ENCODE measurements at places on chromosomes 2 and 18.

- DNase-seq = no peak
Measured at GRCh38 chr2:2149379-2149778, 181.7 kb downstream of the MYT1L start.

DNA sequence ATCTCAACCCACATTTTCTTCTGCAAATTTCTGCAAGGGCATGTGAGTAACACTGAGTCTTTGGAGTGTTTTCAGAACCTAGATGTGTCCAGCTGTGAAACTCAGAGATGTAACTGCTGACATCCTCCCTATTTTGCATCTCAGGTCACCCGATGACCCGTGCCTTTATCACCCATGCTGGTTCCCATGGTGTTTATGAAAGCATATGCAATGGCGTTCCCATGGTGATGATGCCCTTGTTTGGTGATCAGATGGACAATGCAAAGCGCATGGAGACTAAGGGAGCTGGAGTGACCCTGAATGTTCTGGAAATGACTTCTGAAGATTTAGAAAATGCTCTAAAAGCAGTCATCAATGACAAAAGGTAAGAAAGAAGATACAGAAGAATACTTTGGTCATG, 8.0 kb downstream of the UGT1A1 start:
- DNase-seq = no peak

GRCh38 chr18:63146828-63147409, 172.7 kb downstream of the BCL2 start:
- DNase-seq = no peak

- no peak for DNase-seq
Measured at GRCh38 chr2:134277223-134277622, 23.4 kb downstream of the MGAT5 start.

DNA sequence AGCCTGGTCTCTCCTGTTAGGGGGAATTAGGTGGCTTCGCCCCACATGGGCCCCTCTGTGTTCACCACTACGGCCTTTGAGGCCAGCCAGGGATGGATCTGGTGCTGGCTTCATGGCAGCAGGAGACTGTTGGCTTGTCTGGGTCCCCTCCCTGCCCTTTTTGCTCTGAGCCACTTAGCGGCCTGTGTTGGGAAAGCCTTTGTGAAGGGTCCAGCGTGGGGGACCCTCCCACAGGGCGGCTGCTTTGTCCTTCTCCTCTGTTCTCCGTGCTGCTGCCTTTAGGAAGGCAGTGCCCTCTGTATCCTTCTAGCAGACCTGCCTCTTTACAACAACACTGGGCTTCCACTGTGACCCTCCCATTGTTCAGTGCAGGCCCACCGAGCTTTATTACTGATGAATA, 118.4 kb downstream of the TSN start:
- DNase-seq = no peak

GRCh38 chr2:29226375-29226774, 111.2 kb downstream of the CLIP4 start:
- DNase-seq = no peak

GRCh38 chr18:26406324-26406723, 142.0 kb downstream of the KCTD1 start:
- no peak for DNase-seq

DNA sequence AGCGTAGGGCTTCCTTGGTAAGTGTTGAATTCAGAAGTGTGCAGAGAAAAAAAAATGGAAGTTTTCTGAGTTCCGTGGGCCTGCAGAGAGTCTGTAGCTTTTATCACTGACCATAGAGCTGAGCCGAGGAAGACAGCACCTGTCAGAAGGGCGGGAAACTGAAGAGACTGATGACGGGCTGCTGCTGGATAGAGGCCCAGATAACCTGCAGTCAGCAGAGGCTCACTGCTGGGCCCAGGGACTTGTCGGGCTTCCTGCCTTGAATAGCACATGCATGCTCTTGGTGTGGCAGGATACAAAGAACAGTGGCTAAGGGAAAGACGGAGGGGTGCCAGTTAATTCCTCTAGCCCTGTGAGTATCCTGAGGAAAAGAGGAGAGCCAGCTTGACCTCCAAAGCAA, 166.4 kb downstream of the MGAT5 start:
- no peak for DNase-seq

GRCh38 chr18:75141166-75141565, 67.8 kb downstream of the PTGR3 start:
- DNase-seq = no peak

- no peak for DNase-seq
Measured at GRCh38 chr18:79534356-79534755, 138.6 kb downstream of the NFATC1 start.

DNA sequence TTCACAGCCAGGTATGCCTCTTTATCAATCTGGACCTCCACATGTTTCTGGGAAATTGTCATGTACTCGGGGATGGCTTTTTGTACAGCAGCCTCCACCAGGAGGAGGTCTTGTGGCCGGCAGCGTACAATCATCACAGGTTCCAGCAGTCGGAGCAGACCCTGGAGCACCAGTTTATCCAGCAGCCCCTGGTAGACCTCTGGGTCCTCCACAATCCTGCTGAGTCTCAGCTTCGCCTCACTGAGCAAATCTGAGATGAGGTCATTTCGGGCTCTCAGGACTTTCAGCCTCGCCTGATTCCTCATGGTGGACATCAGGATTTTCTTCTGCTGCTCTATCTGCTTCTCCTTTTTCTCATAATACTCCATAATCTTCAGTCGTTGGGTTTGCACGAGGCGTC, 32.8 kb downstream of the TMEM247 start:
- no peak for DNase-seq

GRCh38 chr18:63161032-63161760, 158.4 kb downstream of the BCL2 start:
- no peak for DNase-seq

DNA sequence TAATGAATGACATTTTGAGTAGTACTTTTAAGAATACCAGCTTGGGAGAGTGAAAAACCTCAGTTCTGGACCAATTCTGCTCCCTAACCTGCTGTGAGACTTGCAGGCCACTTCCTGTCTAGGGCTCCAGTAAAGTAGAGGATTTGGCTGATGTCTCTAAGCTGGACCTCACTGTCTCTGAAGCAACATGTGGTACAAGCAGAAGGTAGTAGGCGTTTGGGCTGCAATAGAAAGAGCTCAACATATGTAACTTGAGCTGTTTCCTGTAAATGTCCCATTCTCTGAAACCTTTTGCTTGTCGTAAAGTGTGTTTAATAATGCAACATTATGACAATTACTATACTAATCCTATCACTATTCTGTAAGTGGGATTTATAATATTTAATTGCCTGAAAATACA, 213.1 kb downstream of the MYO3B start:
- no peak for DNase-seq

DNA sequence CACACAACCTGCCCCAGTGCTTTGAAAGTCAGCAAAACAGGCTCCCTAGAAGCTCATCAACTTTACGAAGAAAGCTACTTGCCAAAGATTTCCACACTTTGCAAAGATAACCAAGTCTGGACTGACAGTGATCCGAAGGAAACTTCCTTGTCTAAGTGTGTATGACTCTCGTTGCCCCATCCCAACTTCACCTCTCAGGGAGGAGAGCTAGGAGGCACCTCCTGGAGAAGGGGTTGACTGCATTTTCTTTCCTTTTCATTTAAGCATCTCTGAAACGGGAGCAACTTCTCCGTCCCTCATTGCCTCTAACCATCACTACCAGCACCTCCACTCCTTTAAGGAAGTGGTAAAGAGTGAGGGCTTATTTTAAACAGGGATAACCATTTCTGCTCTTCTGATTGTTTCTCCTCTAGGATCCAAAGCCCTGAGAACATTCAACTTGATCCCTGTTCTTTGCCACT, 7.0 kb downstream of the ZEB2 start:
- no peak for DNase-seq

DNA sequence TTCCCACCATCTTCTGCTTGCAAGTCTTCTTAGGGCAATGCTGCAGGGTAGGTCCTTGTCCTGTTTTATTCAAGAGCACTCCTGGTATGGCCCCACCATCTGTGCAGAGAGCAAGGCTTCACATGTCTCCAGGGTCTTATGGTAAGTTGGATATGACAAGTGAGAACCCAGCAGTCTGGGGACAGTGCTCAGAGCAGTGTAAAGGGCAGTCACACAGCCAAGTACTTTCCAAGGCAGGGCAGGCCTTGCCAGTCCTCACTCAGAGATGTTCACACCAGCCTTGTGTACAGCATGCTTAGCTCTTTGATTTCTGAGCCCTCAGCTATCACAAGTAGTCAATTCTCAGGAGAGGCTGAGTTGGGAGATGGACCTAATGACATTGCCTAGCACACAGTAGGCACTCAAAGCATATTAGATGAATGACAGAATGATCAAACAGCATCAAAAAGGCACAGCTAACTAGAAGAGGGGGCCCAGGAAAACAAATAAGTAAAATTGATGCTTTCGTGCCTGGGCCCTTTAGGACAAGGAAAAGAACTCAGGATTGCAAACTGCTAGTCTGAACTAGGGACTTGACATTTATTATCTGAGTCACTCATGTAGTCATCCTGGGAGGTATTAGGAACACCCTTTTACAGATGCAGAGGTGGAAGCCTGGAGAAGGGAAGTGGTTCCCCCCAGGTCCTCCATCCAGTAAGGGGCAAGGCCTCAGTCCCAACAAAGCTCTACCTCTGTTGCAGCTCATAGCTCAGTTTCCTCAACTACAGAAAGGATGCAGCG, 86.7 kb upstream of the CTAGE1 start:
- no peak for DNase-seq

- DNase-seq = no peak
Measured at GRCh38 chr2:36697424-36698066, 1.0 kb downstream of the VIT start.

GRCh38 chr18:79584491-79585394, 94.9 kb upstream of the CTDP1 start:
- DNase-seq = no peak

GRCh38 chr2:3193443-3194330, 183.9 kb downstream of the EIPR1 start:
- no peak for DNase-seq

GRCh38 chr2:181393472-181393871, 63.7 kb upstream of the ITGA4 start:
- no peak for DNase-seq

DNA sequence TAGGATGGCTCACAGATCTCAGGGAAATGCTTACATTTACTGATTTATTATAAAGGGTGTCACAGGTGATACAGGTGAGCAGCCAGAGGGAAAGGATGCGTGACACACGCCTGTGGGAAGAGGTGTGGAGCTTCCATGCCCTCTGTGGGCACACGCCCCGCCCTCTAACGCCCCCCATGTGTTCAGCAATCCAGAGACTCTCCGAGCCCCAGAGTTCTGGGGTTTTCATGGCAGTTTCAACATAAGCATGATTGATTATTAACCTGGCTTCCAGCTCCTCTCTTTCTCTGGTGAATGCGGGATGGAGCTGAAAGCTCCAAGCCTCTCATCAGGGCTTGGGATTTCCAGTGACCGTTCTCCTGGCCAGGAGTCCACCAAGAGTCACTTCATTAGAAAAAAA, 34.3 kb upstream of the ODC1 start:
- no peak for DNase-seq

GRCh38 chr2:165793779-165794535, at the start of gene GALNT3:
Gene GALNT3, minus strand, starts transcription at chr2:165794247. Its CDS starts 23,547 bp downstream, at chr2:165770700.
- DNase-seq = no peak

GRCh38 chr2:115946891-115947290, 1504.5 kb downstream of the DPP10 start:
- no peak for DNase-seq

DNA sequence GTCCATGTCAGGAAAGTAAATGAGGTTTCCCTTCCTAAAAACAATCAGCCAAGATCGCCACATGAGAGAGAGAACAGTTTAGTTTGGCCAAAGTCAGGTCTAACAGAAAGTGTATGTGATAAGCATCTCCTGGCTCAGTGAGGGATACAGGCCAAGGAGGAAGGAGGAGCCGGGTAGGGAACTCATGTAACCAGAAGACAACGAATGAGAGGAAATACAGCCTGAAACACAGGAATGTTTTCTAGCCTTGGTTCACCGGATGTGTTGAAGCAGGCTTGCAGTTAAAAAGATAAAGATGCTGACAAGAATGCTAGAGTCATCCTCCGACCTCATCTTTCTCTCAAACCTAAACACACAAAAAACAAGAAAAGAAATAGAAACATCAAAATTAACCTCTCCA, 283.9 kb upstream of the SIX2 start:
- DNase-seq = no peak

- DNase-seq = no peak
Measured at GRCh38 chr2:199875400-199875799, 24.4 kb upstream of the FTCDNL1 start.

DNA sequence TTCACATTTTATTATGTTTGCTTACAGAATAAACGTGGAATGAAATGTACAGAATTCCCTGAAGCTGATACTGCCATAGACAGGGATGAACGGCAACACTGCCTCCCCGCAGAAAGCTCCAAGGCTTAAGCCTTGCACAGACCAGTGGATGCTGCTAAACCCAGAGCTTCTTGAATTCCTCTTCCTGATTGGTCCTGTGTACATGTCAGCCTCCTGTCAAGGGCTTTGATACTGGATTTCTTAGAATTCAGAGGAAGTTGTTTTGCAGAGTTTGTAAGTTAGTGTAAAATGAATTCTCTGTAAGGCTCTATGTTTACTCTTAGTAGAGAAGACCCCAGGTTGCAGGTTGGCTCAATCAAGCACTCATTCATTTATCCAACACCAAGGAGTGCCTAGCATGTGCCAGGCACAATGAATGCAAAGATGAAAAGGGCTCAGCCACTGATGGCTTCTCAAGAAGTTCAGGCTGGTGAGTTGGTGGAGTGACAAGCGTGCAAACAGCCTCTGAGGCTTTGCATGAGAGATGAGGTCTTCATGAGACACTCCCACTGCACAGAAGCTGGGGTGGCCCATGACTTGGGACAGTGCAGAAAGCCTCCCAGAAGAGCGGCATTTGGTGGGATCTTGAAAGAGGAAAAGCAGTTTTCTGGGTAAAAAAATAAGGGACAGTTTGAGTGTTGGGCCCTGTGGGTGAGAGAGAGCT, 50.4 kb downstream of the ACKR3 start:
- DNase-seq = no peak

GRCh38 chr18:61388010-61388409, 54.8 kb downstream of the CDH20 start:
- no peak for DNase-seq

- no peak for DNase-seq
Measured at GRCh38 chr2:32386739-32387138, 29.9 kb downstream of the BIRC6 start.

DNA sequence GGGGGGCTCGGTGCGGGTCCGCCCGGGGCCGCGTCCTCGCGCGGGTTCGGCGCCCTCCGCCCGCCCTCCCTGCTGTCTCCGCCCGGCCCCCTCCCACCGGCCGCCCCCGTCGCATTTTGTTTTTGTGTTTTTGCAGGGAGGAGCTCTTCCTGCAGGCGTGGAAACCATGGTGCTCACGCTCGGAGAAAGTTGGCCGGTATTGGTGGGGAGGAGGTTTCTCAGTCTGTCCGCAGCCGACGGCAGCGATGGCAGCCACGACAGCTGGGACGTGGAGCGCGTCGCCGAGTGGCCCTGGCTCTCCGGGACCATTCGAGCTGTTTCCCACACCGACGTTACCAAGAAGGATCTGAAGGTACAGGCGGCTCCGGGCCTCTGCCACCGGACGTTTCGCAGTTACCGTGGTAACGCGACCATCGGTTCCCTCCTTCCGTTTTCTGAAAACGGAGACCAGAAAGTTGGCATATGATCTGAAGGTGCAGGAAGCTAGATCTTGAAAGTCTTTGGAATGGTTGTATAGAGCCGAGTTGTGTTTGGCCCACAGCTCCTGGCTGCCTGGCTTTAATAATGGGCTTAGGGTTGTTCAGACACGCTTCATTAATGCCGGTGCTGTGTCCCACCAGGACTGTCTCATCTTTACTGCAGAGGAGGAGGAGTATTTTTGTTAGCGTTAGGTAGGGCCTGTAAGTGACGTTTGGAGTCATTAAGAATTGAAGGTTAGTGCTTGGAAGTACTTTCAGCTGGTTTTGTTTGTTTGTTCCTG, 891 bp downstream of the KDM3A start:
- no peak for DNase-seq

- no peak for DNase-seq
Measured at GRCh38 chr2:100616841-100617390, 54.1 kb downstream of the PDCL3 start.

Measured in D721Med (cell line).